Vagina (tissue), 2 donors: ENCODE measurements at places on chromosomes 16 and 17. TPM values are rescaled to one million over a fixed set of nuclear protein-coding genes. Genes with fewer than 3 reads are reported as not detected.

Gene CCDC200
- total RNA-seq, result not detected

GRCh38 chr16:17083628-17084027 lies 387.1 kb downstream of the XYLT1 start:
- no peaks in the 10 kb centered on the region for H3K4me1 ChIP-seq
- no peak for DNase-seq
- no peaks in the 10 kb centered on the region for H3K27me3 ChIP-seq

DNA sequence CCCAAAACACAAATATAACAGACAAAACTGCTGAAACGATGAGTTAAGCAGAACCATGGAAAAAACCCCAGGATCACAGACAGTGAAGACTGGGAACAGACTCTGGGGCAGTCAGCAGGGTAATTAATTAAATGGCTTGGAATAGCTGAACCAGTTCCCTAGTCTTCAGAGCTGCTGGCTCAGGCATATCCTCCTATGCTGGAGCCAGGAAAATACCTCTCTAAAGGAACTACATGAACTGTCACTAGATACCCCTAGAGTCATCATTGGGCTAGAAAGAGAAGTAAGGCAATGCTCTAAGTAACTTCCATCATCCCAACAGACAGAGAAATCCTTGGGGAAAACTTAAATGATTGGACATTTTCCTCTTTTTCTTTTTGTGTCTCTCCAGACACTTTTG lies 113.0 kb downstream of the STXBP4 start:
- H3K4me1 ChIP-seq, result no peaks in the 10 kb centered on the region
- H3K27ac ChIP-seq, result no peak overlapping the region
- DNase-seq, result no peak
- H3K4me3 ChIP-seq, result no peak overlapping the region
- H3K36me3 ChIP-seq, result no peaks in the 10 kb centered on the region
- no peaks in the 10 kb centered on the region for H3K27me3 ChIP-seq

DNA sequence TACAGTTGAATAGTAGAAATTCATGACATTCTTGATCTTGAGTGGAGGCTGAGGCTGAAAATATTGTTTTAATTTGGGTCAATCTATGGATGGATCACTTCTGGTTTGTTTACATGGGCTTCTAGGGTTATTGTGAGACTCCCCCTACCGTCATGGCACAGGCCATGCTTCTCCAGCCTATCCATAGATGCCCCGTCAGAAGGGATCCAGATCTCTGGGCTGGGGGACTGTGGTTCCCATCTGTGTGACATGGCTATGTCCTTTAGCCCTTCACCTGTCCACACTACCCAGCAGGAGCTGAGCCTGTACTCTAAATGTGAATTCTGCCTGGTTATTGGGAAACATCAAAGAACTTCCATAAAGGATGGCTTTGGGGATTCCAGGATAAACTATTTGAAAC lies 160.4 kb downstream of the ABCC12 start:
- no peak overlapping the region for H3K27ac ChIP-seq
- no peak overlapping the region for H3K4me3 ChIP-seq
- no peaks in the 10 kb centered on the region for H3K36me3 ChIP-seq
- no peaks in the 10 kb centered on the region for H3K27me3 ChIP-seq
- DNase-seq, result peak; percentile 77
- H3K4me1 ChIP-seq, result no peaks in the 10 kb centered on the region

- no peaks in the 10 kb centered on the region for H3K36me3 ChIP-seq
- no peak for DNase-seq
- H3K27ac ChIP-seq, result peak overlapping the region; percentile 80
- H3K4me1 ChIP-seq, result no peaks in the 10 kb centered on the region
Measured at GRCh38 chr17:50850640-50851039, 15.3 kb downstream of the WFIKKN2 start.

DNA sequence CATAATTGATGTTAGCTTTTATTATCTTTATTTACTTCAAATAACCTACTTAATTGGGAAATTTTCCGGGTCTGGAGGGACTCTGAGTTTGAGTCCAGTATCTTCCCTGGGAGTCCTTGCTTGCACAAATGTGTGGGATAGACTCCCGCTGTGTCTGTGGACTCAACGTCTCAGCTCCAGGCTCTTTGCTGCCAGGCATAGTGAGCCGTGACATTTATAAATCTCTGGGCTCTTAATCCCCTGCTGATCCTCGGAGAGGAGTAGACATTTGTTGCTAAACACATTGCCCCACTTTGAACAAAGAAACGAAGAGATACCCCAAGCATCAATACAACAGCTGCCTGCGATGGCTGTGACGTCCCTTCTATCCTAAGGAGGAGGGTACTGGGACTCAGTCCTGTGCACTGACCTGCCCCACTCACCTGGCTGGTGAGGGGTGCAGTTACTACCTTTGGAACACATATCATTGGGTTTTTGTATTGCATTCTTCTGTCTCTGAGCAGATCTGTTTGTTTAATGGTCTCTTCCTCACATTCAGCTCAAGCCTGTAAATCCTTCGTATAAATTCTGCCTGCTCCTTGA lies 316.9 kb downstream of the HAPSTR1 start:
- peak; percentile 22 for DNase-seq
- no peak overlapping the region for H3K4me3 ChIP-seq
- H3K36me3 ChIP-seq, result no peaks in the 10 kb centered on the region
- no peaks in the 10 kb centered on the region for H3K27me3 ChIP-seq
- H3K27ac ChIP-seq, result no peak overlapping the region

DNA sequence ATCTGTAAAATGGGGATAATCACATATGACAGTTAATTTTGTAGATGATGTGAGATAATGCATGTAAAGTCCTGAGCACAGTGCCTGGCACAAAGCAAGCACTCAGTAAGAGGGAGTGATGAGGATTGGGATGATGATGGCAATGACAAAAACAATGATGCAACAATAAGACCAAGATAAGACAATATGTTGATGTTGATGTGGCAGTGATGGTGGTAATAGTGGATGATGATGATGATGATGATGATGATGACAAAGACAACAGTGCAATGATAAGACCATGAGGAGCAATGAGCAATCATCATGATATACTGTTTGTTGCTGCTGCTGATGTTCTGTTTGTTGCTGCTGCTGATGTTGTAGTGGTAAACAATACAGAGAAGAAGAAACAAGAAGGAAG lies 344.1 kb downstream of the NPIPA8 start:
- H3K36me3 ChIP-seq, result no peaks in the 10 kb centered on the region
- H3K4me1 ChIP-seq, result no peaks in the 10 kb centered on the region
- no peak overlapping the region for H3K4me3 ChIP-seq
- H3K27ac ChIP-seq, result no peak overlapping the region

DNA sequence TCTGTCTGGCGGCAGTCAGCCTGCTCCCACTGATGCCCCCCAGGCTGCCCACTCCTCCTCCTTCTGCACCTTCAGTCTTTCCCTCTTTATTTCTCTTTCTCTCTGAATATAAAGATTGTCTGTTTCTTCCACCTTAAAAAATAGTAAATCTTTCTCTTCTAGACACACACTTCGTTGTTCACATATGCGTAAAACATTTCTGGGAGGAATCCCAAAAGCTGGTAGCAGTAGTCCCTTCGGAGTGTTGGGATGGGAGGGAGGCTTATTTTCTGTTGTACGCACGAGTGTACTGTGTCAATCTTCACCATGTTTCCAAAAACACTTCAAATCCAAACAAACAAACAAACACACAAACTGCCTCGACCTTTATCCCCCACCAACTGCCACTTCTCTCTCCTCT lies 9.9 kb downstream of the OSBPL7 start:
- no peaks in the 10 kb centered on the region for H3K36me3 ChIP-seq
- H3K4me3 ChIP-seq, result no peak overlapping the region
- no peak for DNase-seq

GRCh38 chr16:20865420-20866131 lies 34.6 kb downstream of the DCUN1D3 start:
- H3K36me3 ChIP-seq, result peaks cover 14% of the 10 kb centered on the region
- H3K27ac ChIP-seq, result peak overlapping the region; percentile 43
- no peaks in the 10 kb centered on the region for H3K27me3 ChIP-seq
- no peak for DNase-seq
- no peak overlapping the region for H3K4me3 ChIP-seq
- peaks cover 63% of the 10 kb centered on the region for H3K4me1 ChIP-seq
